Stimulated activated CD8-positive, alpha-beta memory T cell treated with anti-CD3 and anti-CD28 coated beads, Interleukin-7, amount 100 ng/mL, for 1 hour (primary cell): ENCODE measurements at places on chromosomes 7 and 10.

DNA sequence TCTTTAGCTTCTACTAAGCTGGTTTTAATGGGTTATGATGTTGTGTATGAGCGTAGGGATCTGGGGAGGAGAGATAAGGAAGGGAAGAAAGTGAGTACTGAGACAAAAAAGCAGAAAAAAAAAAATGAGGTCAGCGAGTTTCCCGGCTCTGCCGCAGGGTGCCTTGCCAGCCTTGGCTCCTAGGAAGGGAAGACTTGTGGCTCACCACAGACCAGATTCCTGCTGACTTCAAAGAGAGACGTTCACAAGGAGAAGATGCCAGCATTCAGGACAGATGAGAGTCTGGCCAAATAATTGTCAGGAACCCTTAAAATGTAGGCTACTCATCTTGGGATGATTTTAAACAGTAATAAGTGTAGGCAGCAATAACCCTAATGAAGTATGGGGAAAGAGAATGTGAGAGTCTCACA is 11.4 kb upstream of the FAS start:
- DNase-seq, result no peak

DNA sequence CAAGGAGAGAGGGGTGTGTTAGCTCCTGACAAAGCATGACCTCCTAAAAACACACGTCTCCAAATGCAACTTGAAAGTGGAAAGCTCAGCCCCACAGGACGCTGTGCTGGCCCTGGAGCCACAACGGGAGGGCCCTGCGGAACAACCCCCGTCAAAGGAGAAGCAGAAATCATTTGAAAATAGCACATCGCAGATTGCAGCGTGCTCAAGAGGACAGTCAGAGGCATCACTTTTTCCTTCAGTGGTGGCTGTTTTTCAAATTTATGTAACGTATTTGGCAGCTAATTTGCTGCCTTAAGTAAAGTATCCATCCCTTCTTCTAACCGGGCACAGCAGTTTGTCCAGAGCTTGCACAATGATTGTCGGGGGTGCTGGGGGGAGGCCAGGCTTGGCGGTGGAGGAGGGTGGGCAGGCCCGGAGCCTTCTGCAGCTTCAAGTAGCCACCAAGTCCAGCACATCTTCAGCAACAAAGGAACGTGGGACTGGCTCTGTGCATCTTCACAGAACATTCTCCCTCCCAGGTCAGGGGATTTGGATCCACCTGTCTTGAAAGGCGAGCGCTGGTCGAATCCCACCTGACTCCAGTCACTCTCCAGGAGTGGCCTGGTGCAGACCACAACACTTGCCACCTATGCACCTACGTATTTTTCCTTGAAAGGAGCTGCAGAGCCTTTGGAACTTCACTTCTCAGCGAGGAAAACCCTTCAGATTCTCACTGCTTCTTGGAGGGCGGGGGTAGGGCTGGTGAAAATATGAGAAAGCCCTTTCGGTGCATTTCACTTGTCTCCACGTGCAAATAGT is 346.3 kb downstream of the DNAJB6 start:
- DNase-seq, result no peak

- no peak for DNase-seq
Measured at GRCh38 chr7:77674878-77675277, 21.4 kb upstream of the RSBN1L start.

- DNase-seq, result no peak
Measured at GRCh38 chr7:117138981-117139380, 183.9 kb downstream of the WNT2 start.

DNA sequence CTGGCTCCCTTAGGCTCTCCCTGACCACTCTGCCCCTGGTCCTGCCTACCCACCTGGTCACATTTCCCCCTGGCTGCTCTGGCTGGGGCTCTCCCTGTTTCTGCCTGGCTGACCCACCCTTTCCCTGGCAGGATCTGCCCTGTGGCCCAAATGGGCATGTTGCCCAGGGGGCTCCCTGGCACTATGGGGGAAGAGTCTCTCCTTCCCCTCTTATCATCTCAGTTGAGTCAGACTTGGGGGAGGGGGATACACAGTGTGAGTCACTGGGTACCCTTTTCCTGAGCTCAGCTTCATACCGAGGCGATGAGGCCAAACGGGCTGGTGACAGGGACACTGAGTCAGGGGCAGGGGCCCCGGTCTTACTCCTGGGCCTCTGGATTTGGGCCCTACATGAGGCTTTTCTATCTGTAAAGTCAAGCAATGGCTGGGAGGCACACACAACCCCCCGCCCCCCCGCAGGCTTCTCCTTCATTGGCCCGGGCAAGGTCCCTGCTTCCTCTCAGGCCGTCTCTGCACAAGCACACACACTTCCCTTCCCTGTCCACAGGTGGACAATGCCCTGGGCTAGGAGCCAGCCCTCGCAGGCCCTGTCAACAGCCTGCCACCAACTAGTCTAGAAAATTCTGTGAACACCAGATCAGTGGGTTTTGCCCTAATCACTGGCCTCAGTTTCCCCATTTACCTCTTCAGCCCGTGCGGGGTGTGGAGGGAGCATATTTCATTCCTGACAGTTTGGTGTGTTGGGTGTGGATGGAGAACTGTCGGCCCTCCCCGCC is 627 bp upstream of the FLNC start:
- DNase-seq, result no peak

- no peak for DNase-seq
Measured at GRCh38 chr7:43117095-43117494, 4.6 kb downstream of the HECW1 start.

GRCh38 chr10:30542001-30542894 is 87.3 kb downstream of the LYZL2 start:
- no peak for DNase-seq

DNA sequence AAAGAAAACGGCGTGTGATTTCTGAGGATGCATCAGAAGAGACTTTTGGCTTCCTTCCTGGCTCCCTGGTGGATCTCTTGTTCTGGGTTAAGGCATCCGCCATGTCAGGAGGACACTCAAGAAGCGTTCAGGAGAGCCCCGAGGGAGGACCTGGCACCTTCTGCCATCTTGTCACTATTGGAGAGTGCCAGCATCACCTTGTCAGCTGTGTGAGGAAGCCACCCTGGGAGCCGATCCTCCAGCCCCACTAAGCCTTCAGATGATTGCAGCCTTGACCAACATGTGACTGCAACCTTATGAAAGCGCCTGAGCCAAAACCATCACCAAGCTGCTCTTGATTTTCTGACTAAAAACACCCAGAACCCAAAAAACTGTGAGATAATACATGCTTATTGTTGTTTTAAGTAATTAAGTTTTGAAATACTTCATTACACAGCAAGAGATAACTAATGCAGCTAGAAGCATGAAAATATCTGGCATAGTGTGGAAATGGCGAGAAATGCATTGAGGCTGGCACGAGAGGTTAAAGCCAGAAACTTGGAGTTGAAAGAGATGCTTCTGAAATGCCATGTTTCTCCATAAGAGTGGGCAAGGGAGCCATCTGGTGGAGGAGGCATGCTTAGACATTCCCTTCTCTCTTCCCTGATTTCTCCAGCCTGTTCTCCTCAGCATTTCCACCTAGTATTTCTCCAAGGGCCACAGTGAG is 5.4 kb upstream of the ZFYVE27 start:
- DNase-seq, result no peak

GRCh38 chr10:132036153-132036886 is 29.4 kb upstream of the JAKMIP3 start:
- DNase-seq, result no peak

DNA sequence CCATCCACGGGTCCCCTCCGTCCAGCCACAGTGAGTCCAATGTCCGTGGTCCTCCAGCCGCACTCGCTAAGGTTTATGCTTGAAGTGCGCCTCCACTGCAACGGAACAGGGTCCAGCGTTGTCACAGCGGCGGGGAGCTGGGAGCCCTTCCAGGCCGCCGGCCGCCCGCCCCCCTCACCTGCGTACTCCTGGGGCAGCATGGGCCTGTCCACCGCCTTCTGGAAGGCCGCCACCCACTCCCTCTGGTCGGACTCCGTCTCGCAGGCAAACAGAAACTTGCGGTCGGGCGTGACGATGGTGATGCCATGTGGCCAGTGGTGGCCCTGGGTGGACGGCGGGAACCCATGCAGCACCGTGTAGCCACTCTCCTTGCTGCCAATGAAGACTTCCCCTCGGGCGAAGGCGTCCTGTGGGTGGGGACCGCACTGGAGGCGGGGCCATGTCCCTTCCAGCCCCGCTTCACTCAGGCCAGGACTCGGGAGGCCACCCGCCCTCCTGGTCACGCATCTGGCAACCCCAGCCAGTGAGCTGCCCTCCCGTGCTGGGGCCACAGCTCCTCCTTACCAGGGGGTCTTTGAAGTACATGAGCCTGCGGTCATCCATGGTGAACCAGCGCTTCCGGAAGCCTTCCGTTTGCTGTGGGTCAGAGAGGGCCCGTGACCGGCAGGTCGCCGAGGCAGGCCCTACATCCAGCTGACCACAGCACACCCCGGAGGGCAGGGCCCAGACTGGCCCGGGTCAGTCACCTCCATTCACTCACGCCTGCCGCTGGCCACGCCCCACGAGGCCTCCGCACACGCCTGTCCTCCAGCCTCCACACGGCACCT is 22.7 kb downstream of the GET4 start:
- DNase-seq, result no peak
